ENCODE measurements at places on chromosomes 6 and 20.

GRCh38 chr6:131688286-131688685 is 12.9 kb downstream of the OR2A4 start:
- DNase-seq = no peak

- DNase-seq = no peak
These were observed 367.5 kb downstream of the BTBD9 start for GRCh38 chr6:38272222-38272621.

DNA sequence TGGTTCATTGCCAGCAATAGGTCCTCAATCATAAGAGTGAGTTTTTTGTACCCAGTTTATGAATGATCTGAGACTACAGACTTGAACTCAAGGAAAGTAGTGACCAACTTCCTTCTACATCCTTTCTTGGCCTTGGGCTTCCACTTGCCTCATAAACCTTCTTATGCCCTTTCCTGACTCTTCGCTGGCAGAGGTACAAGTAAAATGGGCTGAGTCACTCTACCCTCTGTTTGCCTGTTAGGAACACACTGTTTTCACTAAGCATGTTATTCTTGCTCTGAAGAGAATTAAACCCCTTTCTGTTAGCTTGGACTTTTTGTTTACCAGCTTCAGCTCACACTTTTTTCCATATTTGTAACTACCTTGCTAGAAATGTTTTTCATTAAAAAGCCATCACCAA is 74.4 kb downstream of the PKHD1 start:
- no peak for DNase-seq

- DNase-seq = no peak
These were observed 8.6 kb upstream of the NKAIN4 start for GRCh38 chr20:63262836-63263235.

- no peak for DNase-seq
These were observed 25.2 kb upstream of the SGK1 start for GRCh38 chr6:134343066-134343465.

DNA sequence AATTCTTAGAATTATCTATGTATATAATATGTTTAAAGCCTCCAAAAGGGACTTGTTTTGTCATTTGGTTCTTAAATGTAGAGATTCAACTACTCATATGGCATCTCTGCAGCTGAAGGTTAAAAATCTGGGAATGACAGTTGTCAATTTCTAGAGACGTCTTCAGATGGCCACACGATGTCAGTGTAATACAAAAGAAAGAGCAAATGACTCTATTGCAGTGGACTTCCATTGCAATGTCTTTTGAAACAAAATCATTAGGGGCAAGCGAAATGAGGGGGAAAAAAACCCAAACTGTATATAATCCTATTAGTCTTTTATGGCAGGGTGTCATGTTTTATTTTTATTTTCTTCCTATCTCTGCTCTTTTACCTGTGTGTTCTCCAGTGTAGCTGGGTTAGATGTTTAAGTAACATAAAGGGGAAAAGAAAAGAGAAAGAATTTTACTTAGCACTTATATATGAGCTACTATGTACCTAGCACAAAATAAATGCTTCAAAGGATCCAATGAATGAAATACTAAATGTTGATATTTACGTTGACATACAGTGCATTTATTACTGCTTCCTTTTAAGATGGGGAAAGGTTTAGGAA is 26.2 kb downstream of the CCN2 start:
- DNase-seq = no peak
